ENCODE measurements at places on chromosomes 5 and 9.

DNA sequence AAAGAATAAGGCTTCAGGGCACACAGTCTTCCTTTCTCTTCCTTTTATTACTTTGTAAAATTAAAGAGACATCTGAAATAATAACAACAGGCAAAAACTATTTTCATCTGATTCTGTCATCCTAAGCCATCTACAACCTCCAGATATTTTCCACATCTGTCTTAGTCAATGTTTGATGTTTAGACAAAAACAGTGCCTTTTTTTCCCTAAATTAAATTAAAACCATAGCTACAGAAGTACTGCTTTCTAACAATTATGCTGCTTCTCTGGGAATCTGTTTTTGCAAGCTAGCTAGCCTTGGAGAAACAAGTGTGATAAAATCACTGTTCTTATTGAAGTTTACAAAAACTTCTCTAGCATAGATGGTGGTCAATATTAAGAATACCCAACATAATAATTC is 95.4 kb downstream of the KIAA0825 start:
- no peak for DNase-seq

DNA sequence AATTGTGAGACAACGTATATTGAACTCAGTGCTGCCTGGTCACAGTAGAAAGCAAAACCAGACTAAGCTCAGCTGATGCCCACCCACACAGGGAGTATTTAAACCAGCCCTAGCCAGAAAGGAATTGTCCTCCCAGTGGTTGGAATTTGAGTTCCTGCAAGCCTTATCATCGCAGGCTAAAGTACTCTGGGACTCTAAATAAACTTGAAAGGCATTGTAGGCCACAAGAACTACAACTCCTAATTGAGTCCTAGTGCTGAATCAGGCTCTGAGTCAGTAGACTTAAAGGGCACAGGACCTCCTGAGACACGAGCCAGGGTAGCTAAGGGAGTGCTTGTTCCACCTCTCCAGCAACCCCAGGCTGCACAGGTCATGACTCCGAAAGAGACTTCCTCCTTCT is 171.4 kb downstream of the MCTP1 start:
- no peak for DNase-seq

GRCh38 chr5:154642499-154643245 is 112.5 kb upstream of the LARP1 start:
- no peak for DNase-seq

DNA sequence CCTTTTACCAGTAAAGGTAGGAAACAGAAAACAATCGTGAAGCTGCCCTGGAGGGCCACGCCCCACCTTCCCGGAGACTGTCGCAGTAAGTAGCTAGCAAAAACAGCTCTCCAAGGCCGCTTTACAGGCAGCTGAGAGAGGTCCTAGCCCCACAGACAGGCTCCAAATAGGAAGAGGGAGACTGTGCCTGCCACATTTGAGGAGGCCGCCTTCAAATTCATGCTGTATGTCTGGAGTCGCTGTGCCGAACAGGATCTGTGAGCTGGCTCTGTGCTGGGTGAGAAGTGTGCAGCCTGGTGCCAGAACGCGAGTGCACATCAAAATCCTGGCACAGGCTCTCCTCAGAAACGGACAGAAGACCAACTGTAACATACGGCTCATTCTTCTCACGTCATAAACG is 582.2 kb downstream of the CETN3 start:
- no peak for DNase-seq

GRCh38 chr5:159071382-159071781 is 28.3 kb downstream of the EBF1 start:
- DNase-seq, result peak; percentile 96

GRCh38 chr9:5452286-5452609 is 1.9 kb downstream of the CD274 start:
- DNase-seq, result no peak

DNA sequence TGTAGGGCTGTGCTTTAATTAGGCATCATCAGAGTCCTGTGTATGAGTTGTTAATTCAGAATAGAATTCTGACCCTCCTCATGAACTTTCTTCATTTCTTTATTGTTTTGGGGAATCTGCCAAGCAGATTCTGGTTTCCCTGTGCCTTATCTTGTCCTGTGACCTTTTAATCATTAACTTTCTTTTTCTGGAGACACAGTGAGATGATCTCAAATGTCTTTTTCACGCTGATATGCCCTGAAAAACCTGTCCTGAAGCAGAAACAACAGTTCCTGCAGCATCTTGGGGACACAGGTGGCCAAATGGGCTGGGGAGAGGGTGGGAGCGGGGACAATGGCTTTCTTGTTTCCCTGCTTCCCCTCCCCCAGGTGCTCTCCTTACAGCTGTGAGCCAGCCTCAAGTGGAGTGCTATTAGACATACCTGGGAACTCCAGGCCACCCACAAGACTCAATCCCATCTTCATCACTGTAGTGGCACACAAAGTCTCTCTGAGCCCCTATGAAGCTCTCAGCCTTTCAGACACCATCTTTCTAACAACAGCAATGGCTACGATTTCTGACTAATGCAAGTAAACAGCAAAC is 213.8 kb downstream of the ATP10B start:
- no peak for DNase-seq

Measured in NCI-H1417 (cell line).